ENCODE measurements at places on chromosomes 4 and X.

DNA sequence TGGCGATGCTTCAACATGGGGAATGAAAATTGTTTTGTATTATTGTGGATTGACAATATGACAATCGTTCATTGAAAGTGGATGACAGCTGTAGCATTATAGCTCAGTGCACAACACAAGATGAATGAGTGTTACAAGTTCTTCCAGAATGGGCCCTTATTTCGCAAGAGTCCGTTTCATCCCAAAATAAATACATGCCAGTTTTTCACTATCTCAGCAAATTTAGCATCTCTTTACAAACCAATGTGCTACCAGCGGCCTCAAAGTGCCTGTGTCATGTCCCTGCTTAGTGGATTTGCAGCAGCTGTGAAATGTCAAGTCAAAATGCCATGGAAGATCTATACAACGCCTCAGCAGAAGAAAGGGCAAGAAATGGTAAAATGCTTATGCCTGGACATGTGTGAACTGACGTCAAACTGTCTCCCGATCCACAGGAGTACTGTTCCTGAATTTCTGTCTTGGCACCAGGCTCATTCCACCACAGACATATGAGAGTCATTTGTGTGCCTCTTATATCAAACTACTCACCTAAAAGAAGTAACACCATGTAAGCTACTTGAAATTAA, 109.6 kb downstream of the MAML3 start:
- DNase-seq: no peak

DNA sequence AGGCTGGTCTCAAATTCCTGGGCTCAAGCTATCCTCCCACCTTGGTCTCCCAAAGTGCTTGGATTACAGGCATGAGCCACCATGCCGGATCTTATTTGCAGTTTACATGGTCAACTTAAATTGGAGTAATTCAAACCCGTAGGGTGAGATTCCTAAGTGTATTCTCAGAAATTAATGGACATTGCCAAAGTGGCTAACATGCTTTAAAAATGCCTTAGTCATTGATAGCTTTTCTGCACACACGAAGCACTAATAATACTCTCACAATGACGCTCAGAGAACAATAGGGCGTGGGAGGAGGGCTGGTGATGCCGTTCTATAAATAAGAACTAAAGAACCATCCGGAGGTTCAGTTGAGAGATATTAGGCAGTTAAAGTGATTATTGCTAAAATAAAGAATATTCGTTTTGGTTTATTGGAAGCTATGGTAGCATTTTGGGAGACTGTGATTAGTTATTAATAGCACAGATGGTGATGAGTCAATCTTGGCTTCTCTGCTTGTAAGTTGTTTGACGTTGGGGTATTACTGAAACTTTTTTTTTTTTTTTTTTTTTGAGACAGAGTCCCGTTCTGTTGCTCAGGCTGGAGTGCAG, 79.1 kb downstream of the TRAPPC11 start:
- peak; percentile 30 for DNase-seq

DNA sequence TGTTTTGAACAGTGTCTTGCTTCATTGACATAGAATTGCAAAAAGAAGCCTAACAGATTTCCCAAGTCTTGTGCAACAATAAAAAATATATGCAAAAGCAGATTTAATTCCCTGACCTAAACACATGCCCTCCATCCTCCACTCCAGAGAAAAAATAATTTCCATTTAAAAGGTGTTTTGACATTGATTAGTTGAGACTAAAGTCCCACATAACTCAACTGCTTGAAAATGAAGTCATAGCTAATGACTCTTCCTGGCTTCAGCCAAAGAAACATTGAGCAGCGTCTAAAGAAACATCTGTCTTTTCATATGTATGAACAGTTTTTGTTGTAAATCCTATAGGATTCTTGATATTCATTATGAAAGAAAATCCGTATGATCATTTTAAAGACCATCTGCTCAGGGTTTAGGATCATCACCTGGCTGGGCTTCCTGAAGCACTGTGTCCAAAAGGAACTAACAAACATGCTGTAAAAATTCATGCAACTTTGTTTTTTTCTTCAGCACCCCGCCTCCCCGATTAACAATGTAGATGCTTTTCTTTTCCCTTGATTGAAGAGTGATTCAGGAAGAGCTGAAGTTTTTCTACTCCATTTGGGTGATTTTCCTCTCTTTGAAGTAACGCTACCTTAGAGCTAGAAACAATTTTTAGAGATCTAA, 273.4 kb downstream of the HS3ST1 start:
- no peak for DNase-seq

DNA sequence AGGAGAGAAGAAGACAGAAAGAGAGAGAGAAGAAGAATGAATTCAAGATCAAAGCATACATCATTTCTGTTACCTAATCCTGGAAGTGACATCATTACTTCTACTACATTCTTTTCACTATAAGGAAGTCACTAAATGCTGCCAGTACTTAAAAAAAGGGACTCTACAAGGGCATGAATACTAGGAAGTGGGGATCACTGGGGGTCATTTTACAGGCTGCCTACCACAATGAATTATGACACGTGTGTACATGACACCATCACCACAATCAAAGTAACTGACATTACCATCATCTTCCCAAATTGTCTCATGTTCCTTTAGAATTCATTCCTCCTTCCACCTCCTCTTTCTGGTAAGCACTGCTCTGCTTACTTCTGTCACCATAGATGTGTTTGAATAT, 227.0 kb downstream of the CPE start:
- no peak for DNase-seq

- DNase-seq: no peak
These were observed 37.6 kb downstream of the THOC2 start for GRCh38 chrX:123695242-123695641.

- no peak for DNase-seq
These were observed 298.7 kb upstream of the TENM3 start for GRCh38 chr4:181944527-181944926.

GRCh38 chr4:48706736-48707135, 73.3 kb downstream of the FRYL start:
- DNase-seq: no peak

DNA sequence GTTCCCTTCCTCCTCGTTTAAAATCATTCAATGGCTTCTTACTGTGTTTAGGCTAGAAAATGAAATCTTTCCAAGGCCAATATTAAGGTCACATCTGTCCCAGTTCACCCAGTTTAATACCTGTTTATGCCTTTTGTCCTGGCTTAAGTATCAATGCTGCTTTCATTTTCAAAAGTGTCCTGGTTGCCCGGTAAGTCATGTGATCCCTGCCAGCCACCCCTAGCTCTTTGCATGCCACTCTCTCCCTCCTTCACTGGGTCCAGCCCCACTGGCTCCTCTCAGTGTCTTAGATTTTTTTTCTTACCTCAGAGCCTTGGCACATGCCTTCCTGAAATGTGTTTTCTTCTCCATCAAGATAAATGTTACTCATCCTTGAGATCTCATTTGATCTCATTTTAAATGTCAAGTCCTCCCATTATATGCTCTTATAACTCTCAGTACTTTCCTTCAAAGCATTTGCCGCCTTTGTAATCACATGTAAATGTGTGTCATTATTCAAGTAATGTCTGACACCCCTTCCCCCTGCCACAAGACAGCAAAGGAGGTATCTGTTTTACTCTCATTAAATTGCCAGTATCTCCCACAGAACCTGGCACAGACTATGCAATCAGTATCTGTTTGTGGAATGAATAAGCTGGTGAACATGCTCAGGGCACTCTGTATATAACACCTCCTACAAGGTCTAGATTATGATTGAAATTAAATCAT, 472.5 kb upstream of the RPS6KA3 start:
- DNase-seq: no peak

- DNase-seq: no peak
These were observed 20.0 kb downstream of the DDX3X start for GRCh38 chrX:41353985-41354384.

GRCh38 chr4:17770845-17771244, 10.6 kb downstream of the FAM184B start:
- no peak for DNase-seq

GRCh38 chr4:112532267-112532666, 16.3 kb upstream of the NEUROG2 start:
- DNase-seq: no peak

- no peak for DNase-seq
These were observed 4.5 kb upstream of the MAML3 start for GRCh38 chr4:140158365-140159030.

DNA sequence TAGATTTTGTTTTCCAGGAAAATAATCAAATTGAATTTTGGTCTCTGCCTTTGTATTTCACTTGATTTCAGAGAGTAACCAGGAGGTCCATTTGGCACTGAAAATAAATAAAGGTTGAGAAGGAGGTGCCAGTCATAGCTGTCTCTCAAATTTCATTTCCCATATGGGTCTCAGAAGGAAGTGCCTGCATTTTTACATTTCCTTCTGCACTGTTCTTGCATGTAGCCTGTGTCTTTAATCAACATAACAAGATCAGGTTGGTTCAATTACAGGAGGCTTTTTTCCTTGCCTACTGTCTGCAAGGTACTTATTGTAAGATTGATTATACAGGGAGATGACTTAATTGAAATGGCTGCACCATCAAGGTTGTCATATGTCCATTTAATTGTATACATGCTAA, 15.7 kb downstream of the LRRC66 start:
- DNase-seq: no peak

DNA sequence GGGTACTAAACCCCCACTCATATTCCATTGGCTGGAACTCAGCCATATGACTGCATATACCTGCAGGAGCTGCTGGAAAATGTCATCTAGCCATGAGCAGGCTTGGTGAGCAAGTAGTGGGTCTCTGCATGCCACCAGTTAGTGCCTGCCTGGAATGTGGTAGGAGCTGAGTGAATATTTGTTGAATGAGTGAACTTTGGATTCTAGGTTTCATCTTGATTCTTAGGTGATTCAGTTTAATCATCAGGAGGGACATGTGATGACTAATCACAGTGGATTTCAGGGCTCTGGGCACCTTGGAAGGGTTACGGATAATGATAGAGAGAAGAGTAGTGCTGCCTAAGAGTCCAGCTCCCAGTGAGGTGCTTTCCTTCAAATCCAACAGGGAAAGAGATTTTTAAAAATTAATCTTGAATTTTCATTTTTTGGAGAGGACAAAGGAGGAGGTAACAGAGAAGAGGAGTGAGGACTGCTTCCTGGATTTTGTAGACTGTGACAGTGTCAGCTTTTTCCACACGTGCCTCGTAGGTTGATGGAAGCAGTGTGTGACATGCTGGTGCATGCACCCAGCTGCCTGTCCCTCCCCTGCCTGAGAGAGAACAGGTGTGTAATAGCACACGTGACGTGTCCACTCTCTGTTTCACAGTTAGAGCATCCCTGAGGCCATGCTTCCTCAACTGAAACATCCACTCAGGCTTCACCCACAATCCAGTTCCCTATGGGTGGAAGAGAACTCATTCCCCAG, 30.4 kb downstream of the NHS start:
- no peak for DNase-seq

DNA sequence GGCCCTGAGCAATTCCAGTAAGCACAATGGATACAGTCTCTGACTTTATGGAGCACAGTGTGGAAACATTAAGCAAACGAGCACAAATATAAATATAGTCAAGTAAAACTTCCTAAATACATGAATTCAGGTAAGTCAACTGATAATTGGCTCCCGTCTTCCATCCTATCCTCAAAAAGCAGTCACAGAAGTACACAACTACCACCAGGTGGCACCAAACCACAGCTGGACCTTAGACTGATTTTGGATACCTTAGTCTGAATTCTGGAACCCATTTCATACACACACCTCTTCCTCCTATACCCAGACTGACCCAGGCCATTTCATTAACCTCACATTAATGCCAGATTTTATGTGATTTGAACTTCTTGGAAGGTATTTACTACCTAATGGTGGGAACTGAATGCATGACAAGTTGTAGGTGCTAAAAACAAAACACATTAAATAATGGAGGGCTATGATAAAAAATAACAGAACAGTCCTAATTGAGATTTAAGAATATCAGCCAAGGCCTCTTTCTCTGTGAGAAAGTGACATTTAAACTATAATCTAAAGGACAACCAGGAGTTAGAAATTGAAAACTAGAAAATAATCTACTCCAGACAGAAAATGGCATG, 77.5 kb downstream of the ELF2 start:
- peak; percentile 75 for DNase-seq

GRCh38 chr4:38094419-38094818, 134.2 kb downstream of the PTTG2 start:
- DNase-seq: no peak

All from GM10248 (cell line).